ENCODE measurements at places on chromosomes 7 and 10.
A peak's percentile ranks its signal among the peaks of the same experiment; 100 is the strongest.

DNA sequence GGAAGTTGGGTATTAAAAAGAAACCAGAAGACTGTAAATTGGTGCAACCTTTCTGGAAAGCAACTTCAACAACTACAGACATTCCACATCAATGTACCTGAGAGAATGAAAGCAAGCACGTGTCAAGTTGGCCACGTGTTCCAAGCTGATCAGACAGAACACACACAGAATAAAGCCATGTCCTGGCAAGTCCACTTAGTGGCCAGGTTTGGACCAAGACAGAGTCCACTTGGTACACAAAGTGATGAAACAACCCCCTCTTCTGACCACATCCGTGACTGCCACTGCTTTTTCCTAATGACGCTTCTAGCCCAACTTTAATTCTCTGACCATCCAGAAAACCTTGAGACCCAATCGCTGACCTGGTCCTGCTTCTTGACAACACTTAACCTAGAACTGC is 109.4 kb downstream of the ABLIM1 start:
- no peak for DNase-seq

DNA sequence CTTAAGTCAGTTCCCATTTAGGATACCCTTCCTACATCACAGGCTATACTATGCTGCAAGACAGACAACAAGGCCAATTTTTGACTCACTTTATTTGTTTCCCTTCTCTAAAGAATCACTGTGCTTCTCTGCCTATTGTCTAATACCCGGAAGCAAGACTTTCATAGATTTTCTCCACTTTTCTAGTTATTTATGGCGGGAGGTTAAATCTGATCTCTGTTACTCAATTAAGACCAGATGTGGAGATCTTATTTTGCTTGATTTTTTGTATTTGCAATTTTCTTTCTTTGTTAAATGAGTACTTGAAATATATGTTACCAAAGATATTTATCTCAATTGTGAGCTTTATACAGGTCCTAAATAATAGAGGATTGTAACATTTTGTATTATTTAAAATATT is 511.5 kb downstream of the ATRNL1 start:
- DNase-seq, result no peak

GRCh38 chr7:2823130-2823529 is 21.0 kb downstream of the GNA12 start:
- DNase-seq, result no peak

- DNase-seq, result no peak
Measured at GRCh38 chr10:974038-974784, 14.0 kb upstream of the GTPBP4 start.

DNA sequence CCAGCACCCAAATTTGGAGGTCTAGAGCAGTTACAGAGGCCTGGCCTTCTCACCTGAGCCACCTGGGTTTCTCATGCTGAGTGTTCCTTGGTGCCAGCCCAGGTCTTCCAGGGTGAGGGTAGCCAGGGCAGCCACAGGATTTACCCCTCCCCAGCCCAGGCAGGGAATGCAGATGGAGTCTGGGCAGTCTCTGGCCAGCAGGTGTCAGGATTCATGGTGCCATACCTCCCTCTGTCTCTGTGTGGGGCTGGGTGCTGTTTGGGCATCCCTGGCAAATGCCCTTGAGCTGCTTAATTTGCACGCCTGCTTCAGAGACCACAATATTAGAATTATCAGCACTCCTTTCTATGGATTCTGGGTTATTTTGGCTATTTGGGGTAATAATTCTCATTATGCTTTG is 246.7 kb downstream of the GFRA1 start:
- no peak for DNase-seq

GRCh38 chr7:6260291-6261187 is 11.9 kb downstream of the CYTH3 start:
- DNase-seq, result no peak

GRCh38 chr10:72759584-72759983 is 67.6 kb downstream of the MCU start:
- no peak for DNase-seq

DNA sequence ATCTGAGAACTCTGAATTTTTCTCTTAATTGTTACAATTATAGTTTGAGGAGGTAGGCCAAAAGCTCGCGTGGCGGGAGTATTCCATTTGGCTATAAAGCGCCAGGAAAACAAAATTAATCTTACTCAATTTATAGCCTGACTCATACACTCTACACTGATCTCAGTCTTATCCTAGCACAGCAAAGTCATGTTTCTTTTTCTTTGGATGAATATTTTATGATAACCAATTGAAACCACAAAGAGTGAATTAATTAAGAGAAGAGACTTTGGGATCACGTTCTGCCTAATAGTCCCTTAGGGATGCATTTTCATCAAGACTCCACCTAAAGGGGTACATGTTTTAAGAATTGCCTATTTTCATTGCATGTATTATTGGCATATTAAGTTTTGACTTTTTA is 420.8 kb downstream of the HGF start:
- no peak for DNase-seq

- DNase-seq, result no peak
Measured at GRCh38 chr10:91339729-91340128, 70.4 kb upstream of the HECTD2 start.

DNA sequence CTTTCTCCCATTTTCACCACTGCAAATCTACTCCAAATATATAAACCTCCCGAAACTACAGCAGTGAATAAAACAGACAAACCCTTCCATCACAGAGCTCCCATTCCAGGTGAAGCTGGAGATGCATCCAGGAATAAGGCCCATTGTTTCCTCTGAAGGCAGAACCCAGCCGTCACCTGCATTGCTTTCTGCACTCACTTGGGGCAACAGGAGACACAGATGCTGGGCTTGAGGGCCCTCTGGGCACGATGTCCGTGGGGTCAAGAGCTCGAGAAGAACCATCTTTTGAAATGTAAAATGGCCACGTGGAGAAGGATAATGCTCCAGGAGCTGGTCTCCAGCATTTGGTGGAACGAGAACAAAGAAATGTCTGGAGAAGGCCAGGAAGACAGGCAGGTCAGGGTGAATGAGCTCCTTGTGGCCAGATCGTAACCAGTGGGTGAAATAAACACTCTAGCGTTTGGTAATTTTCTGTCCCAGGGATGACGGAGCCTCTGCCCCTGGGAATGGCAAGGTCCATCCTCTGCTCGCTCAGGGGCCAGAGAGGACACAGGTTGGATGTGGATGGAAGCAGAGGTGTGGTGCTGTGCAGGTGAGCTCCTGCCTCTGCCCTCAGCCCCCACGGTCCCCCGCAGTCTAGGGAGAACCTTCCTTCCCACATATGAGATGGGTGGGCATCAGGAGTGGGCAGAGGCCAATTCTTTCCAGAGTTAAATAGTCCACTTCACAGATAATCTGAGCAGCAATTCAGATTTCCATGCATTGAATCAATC is 556.1 kb downstream of the DNAJB6 start:
- no peak for DNase-seq

DNA sequence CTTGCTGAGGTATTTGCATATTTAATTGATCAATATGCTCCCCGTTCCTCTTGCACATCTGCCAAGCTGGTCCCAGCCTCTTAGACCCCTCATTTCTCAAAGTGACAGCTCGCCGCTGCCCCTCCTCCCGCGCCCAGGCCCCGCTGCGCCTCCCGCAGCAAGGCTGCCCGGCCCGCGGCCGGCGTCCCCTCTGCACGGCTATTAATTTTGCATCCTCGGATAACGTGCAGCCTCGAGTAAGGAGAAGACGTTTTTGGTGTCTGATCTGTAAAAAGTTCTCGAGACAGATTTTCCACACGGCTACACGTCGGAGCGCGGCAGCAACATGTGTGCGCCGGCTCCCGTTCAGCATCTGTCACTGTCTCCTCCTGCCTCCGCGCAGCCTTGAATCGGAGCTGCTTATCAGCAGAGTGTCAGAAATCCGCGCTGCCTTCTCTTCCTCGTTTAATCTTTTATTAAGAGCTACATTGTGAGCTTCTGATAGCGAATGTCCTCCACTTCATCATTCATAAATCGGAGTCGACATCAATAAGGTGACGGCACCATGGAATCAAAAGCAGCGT is 65.3 kb downstream of the EBF3 start:
- no peak for DNase-seq

DNA sequence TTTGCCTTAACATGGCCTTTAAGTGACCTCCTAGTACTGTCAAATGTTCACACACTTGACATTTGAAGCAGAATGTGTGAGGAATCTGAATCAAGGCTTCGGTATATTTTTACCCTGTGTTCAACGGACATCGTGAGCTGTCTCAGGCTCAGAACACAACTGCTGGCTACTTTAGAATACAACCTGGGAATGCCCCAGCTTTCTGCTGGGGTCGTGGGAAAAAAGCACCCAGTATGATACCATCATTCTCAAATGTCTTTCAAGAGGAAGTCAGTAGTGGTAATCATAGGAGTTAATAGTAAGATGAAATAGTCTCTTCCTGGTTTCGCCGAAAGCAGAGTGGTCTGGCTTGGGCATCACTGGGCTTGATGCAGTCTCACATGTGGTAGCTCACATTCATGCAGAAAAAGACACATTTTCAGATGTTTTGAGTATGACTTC is 67.2 kb downstream of the CREB5 start:
- no peak for DNase-seq

GRCh38 chr10:11359869-11360268 is 251.6 kb downstream of the USP6NL start:
- no peak for DNase-seq

DNA sequence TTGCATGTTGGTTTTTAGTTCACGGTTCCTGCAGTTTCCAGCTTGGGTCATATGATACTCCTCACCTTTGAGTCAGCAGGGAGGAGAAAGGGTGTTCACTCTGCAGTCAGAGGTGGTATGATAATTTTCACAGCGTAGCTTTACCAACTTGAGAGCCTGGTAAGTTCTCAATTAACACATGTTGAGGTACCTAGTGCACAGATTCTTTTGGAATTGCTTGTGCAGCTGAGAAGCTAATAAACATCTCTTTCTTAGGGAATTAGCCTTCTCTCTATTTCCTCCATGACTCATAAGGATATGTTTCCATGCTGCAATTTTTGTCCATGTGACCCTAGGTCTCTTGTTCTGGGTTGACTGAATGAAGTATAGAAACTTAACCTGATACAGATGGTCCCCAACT is 166.6 kb downstream of the KIF20B start:
- peak; percentile 23 for DNase-seq

- DNase-seq, result no peak
Measured at GRCh38 chr10:122295451-122295809, 24.3 kb downstream of the BTBD16 start.

DNA sequence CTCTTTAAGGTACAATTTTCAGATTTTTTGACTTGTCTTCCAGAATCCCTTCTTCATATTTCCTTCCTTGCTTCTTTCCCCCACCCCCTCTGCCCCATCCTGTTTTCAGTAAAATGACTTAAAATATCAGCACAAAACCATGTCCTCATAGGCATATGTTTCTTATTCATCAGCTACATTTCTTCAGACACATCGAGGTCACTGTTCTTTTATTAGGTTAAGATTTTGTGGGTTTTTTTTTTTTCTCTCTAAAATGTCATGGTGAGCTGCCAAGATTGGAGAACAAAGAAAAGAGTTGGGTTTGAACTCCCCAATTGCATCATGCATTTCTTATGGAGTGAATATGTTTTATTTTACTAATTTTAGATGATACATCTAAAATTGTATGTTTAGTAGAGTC is 35.8 kb downstream of the LAMB4 start:
- DNase-seq, result peak; percentile 52

- no peak for DNase-seq
Measured at GRCh38 chr10:110433740-110434139, 64.0 kb upstream of the DUSP5 start.

DNA sequence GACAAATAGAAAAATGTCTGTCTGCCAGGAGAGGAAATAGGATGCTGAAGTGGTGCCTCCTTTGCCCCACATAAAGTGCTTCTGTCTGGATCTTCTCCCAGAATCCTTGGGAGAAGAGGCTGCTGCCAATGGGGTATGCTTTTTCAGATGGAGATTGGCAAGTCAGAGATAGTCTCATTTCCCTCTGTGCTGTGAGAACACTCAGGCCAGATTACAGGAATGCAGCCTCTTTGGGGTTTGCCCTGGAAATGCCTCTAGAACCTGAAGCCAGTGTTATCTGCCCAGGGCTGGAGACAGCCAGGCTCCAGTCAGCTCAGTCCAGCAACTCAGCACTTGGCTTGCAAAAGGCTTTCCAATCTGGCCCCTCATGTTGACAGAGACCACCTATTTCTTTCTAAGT is 119.1 kb upstream of the PHYHIPL start:
- DNase-seq, result no peak

- DNase-seq, result no peak
Measured at GRCh38 chr7:37007691-37008090, 283.4 kb upstream of the AOAH start.

- no peak for DNase-seq
Measured at GRCh38 chr7:69770613-69771012, 172.3 kb downstream of the AUTS2 start.

DNA sequence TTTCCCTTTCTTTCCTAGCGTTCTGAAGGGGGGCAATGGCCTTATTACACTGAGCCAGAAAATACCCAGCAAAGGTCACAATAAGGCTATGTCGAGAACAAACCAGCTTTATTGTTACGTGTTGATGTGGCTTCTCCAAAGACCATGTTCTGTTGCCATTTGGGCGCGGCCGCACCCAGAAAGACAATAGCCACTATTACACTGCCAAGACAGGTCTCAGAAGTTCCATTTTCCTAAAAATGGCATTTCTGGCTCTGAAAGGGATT is 77.8 kb downstream of the PROSER2 start:
- no peak for DNase-seq

DNA sequence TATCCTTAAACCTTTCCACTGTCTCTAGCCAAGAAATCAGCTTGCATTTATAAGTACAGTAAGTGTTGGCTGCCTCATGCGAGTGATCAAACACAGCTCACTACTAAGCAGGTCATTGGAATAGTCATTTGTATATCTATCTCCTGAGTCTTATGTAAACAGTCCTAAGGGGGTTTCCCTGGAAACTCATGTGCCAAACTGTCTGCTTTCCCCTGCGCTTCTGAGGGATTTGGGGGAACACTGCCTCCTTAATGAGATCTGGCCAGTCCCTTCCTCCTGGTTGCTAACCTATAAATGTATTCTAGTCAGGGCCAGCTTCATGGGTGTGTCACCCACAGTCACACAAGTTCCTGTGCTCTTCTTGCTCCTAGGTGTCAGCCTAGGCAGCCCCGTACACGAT is 133.1 kb downstream of the CD36 start:
- no peak for DNase-seq

GRCh38 chr10:132463333-132464255 is 66.6 kb downstream of the PWWP2B start:
- DNase-seq, result no peak

GRCh38 chr7:74291535-74291934 is 2.3 kb downstream of the CLIP2 start:
- no peak for DNase-seq
